ENCODE measurements at places on chromosomes 12 and 14.

DNA sequence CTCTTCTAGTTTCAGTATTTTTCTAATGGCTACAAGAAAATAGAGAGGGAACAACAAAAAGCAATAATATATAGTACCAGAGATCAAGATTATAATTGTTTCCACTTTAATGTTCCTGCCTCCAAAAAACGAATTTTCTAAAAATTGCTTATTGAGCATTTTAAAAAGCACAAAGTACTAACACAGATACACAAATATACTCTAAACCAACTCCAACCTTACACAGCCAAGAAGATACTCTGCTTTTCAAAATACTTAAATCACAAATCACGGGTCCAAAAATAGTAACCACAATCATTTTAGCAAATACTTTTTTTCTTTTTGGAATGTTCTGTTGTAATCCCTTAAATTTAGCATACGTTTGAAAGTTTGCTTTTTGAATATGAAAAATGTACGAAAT, 2.0 kb downstream of the YAF2 start:
- DNase-seq, result no peak

- DNase-seq, result no peak
Measured at GRCh38 chr12:68237078-68237477, 11.5 kb upstream of the IL26 start.

DNA sequence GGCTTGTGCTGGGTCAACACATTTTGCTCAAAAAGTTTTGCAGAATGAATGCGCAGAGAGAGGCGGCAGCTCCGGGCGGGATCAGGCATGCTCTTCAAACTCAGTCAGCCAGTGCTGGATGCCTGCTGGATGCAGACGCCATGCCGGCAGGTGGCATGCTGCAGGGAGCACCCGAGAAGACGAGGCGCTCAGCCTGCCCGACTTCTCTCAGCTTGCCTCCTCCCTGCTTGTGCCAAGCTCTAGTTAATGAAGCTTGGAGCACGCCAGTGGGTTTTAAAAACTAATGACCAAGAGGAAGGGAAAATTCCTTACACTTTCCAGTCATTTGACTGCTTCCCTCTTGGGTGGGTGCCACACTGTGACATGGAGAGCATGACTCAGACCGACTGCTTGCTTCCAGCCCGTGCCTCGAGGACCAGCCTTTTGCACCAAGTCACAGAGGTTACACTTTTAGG, 39.8 kb downstream of the SLC24A4 start:
- no peak for DNase-seq

DNA sequence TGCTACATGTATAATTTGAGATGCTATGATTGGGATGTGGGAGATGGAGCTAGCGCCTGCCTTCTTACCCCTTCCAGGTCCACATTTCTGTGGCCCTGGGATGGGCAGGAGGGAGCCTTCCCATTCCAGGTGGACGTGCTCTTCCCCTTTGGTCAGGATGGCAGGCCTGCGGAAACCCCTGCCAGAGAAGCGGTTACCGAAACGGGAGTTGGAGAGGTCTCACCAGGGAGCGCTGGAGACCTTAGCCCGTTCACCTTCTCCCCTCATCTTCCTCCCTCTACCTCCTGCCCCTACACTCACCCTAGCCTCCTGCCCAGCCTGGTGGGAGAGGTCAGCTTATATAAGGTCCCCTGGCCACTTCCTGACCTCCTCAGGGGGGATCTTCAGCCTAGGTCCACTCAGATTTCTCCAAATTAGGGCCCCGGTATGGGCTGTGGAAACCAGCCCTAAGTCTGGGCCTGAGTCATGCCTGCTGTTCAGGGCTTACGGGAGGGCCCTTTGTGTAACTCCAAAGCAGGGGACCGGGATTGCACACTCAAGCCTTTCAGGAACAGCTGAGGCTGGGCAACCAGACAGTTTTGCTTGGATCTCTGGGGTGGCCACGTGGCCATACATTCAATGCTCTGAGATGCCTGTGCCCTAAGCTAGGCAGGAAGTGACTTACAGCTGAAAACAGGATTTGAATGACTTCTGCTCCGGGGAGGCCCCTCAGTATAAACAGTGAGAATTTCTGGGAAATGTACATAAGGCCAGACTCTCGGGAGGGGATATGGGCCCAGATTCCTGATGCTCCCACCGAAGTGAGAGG, 10.2 kb upstream of the MEG3 start:
- DNase-seq, result no peak

GRCh38 chr14:22886500-22887259, 3.7 kb downstream of the REM2 start:
- peak; percentile 68 for DNase-seq

GRCh38 chr14:85165094-85165493, 364.9 kb upstream of the FLRT2 start:
- no peak for DNase-seq

GRCh38 chr14:90531497-90531896, 134.7 kb downstream of the CALM1 start:
- DNase-seq, result no peak

GRCh38 chr14:24317141-24317928, 6.0 kb downstream of the LTB4R start:
- no peak for DNase-seq

GRCh38 chr14:55131370-55132137, 2.5 kb downstream of the LGALS3 start:
- no peak for DNase-seq

DNA sequence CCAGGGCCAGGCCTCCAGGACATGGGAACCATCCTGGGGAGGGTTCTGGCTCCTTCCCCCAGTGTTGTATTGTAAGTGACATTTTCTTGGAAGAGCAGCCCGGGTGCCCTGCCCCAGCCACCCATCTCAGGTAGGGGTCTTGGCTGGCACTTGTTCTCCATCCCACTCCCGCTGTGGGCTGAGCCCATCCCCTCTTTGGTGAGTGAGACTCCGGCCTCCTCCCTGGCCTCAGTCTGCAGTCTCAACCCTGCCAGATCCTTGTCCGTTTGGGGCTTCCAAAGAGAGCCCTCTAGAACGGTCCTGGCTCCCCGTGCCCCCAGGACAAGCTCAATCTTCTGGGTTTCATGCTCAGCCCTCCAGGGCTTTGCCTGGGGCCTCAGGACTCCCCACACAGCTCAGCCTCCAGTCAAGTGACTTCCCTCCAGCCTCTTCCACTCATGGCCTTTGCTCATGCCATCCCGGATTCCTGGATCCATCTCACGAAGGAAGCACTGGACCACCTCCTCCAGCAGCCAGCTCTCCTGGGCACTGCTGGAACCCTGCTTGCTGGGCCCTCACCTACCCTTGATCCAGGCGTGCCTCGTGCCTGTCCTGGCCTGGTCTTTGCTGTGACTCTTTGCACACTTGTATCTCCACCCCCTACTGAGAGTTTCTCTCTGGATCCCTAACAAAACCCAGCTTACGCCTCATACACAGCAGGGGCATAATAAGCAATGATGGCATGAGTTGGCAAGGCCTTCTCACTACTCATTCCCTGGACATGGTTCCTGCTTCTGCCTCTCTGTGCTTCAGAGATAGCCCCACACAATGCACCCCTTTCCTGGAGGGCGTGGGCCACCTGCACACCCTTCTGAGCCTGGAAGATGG, 297.4 kb upstream of the RTL1 start:
- no peak for DNase-seq

DNA sequence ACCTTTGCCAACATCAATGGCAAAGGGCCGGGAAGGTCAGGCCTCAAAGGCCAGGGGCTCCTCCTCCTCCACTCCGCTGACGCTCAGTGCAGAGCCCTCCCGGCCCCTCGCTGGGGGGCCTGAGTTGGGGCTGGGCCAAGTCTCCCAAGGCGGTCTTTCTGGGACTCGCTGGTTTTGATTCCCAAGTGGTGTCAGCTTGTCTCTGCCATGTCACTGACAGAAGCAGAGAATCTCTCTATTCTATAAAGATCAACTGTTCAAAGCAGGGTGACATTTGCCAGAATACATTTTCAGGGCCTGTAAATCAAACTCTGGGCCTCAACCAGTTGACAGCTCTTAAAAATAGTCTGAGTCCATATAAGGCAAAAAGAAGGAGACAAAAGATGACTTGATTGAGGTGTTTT, 75.9 kb downstream of the CCDC88C start:
- DNase-seq, result no peak

- no peak for DNase-seq
Measured at GRCh38 chr14:71833476-71833875, 98.8 kb upstream of the RGS6 start.

DNA sequence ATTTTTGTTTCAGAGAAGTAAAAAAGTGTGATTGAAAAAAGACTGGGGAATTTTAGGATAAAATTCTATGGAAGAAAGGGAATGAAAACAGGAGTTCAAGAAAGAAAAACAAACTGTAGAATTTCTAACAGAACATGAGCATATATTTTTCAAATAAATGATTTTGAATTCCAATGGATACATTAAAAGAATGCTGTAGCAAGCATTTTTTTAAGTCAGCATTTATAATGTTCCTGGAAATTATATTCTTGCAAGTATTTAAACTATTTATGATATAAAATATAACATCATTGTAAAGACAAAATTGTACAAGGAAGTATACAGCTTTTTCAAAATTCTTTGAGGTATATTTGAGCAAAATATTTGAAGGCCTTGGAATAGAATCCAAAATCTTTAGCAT, 450.7 kb downstream of the AEBP2 start:
- DNase-seq, result no peak

- no peak for DNase-seq
Measured at GRCh38 chr12:77210724-77211123, 145.4 kb upstream of the E2F7 start.

DNA sequence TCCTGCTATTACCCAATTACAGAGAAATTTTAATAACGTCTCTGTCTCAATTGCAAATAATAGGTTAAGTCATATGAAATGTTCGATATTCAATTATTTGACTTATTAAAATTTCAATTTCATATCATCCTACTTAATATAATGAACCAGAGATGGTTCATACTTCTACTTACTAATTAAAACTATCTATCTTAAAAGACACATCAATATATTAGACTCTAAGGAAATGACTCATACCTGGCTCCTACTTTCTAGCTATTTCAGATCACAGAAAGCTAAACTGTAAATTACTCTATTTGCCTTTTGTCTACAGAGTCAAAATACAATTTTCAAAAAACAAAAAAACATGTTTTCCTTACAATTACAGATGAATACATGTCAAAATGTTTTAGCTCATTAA, 99.6 kb downstream of the CAPZA3 start:
- no peak for DNase-seq

- DNase-seq, result no peak
Measured at GRCh38 chr14:73794146-73794545, 57.5 kb upstream of the PTGR2 start.

DNA sequence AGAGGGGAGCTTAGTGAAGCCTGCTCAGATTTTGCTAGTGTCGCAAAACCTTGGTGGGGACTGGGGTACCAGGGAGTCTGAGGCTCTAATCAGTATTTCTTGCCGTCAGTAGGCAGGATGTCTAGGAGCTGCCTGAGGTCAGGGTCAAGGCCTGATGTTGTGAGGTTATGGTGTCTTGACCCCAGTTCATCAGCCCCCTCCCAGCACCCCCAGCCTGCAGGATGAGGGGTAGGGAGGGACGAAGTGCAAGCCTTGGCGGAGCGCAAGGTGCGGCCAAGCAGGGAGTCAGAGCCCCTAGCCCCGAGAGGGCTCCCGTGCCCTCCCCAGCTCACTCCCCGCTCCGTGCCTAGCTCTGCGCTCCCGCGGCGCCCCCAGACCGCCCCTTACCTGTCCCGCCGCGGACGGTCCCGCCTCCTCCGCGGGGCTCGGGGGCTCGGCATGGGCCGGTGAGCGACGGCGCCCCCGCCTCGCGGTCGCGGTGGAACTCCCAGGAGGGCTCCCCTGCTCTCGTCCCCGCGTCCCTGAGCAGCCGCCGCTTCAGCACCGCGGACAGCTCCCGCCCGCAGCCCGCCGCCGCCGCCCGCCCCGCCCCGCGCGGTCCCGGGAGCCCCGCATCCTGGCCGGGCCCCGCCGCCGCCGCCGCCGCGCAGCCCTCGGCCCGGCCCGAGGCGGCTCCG, 347 bp downstream of the SYNDIG1L start:
- DNase-seq, result peak; percentile 44

DNA sequence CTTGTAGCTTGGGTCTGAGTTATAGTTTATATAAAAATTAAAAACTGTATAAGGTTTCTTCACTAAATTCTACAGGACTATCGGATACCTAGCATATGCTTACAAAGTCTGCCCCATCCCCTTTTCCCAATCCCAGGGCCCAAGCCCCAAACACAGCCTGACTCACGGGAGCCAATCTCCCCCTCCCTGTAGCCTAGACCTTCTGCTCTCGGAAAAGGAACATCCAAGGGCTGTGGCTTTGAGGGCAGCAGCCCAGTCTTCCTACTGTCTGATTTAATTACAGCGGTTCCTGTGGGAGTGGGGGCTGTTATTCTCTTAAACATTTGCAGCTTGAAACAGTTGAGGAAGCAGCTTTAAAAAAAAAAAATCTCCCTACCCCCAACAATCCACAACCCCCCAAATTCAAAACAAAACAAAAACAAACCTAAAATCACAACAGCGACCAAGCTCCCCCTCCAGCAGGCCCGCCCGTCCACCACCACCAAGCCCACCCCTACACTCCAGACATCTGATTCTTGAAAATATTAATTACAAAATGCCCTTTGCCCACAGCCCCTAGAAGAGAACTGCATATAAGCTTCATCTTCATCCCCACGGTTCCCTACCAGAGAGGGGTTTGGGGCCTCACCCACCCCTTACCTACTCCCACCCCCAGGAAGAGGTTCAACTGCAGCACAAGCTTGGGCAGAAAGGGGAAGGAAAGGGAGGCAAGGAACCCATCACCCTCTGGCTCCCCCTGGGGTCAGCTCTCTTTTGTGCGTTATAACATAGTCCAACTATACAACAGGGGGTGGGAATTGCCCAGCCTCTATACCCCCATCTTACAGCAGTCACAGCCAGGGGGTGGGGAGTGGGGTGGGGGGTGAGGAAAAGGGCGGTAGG, 1.1 kb upstream of the PRKAG1 start:
- peak; percentile 36 for DNase-seq

DNA sequence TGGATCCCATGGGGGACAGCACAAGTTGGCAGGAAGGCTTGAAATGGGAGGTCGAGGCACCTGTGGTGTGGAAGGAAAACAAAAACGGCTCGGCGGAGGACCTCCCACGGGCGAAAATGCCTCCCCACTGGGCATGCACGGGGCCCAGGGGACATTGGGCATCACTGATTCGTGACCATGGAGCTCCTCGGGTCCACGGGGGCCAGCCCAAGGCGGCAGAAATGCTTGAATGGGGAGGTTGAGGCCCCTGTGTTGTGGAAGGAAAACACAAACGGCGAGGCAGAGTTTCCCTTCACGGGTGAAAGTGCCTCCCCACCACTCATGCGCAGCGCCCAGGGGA, 376.0 kb downstream of the ALG10 start:
- DNase-seq, result no peak

DNA sequence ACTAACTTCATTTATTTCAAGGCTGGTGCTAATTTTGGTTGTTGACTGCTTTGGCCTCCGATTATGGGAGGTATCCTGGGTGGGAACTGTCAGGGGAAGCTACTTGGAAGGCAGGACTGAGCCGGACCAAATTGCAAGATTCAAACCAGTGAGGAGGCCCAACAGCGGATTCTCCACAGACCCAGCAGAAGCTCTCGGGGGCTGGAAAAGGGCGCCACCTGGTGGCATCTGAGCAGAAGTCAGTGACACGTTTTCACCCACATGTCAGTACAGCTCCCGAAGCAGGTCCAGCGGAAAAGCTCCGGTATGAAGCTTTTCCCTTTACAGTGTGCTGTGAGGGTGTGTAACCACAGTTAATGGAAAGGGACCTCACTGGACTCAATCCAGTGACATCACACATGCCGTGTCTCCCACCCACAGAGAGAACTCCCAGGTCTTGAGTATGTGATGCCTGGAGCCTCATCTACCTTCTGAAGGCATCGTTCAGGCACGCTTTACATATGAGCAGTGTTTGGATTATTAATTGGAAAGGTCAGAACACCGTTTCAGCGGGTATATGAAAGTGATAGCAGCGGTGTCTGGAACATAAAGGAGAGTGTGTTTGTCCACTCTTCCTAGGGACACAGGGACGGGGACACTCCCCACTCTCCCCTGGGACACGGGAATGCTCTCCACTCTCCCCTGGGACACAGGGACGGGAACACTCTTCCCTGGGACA, 3.6 kb upstream of the P2RX2 start:
- peak; percentile 53 for DNase-seq
